ENCODE measurements at places on chromosomes 2 and 18.

DNA sequence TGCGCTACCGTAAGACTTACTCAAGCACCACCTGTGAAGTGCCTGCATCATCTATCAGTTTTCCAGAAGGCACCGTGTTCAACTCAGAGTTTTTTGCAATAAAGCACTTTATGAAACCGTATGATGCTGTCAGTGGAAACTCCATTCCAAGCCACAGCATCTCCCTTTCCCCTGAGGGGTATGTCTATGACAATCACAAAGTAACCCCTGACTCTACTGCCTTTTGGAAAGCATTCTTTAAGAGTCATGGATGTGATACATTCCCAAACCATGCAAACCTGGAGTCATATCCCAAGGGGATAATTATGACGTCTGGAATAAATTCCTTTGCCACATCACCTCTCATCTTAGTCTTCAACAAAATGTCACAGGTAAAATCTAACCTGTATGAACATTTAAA, 39.2 kb downstream of the UNC50 start:
- DNase-seq = no peak

DNA sequence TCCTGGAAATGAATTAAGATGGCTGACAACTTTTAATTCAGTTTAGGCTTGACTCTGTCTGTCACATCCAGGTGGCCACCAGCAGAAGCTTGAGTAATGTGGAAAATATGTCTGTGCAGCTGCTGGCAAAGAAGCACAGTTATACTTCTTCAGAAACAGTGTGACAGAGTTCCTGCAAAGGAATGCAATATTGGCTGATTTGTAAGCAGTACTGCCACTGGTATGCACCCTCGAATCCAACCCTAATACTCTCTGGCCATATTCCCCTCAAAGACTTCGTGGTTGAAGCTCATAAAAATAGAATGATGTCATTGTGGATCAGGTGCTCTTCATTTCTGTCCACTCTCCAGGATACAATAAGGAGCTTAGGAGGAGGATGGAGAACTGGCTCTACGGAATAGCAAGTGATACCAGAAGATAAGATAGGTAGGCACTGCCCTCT, 86.2 kb downstream of the METTL8 start:
- DNase-seq = no peak

- DNase-seq = no peak
These were observed 70.1 kb downstream of the BCL11A start for GRCh38 chr2:60483401-60483800.

- no peak for DNase-seq
These were observed 334.9 kb upstream of the THUMPD2 start for GRCh38 chr2:40113997-40114396.

DNA sequence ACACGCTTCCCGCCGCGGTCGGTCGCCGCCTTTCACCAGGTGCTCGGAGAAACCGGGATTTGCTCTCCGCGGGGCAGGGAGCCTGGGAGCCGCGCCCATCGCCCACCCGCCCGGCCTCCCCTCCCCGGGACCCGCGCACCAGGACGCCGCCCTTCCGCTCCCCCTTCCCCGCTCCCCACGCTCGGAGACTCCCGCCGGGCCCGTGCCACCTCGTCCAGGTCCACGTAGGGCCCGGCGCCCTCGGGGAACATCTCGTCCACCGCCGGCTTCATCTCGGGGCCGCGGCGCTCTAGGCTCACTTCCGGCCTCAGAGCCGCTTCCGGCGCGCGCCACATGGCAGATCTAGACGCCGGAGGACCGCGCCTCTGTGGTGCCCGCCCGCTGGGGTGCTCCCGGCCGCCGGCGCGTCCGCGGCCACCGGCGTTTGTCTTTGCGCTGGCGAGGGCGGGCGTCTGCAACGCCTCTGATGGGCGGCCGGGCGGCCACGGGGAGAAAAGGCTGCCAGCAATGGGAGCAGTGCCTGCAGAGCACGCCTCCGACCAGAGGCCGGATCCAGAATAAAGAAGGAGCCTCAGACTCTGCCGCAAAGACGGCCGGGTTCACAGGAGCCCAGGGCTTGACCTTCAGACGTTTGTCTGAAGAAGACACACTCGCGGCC, at the start of gene COPS9:
TSS of gene COPS9 (minus strand) at position 293 of the 658 bp plus-strand sequence. CDS start at position 272, 21 bp downstream.
- DNase-seq = peak; percentile 69

DNA sequence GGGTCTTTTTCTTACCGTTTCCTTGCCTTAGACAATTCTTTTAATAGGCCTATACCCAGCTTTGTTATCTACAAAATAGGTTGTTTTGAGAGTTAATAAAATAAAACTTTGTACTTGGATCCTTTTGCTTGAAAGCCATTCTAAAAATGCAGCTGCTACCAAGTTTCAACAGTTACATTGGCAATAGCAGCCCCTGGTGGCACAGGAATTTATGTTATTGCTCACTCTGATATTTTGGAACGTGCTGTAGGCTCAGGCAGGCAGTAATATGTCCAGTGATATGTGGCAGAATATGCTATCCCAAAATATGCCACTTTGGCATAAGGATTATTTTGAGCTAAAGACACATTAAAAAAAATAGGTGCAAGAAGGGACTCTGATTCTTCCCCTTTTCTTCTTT, 6.7 kb upstream of the COMMD1 start:
- DNase-seq = peak; percentile 14

- DNase-seq = no peak
These were observed 409.8 kb downstream of the PLCL1 start for GRCh38 chr2:198214114-198214596.

DNA sequence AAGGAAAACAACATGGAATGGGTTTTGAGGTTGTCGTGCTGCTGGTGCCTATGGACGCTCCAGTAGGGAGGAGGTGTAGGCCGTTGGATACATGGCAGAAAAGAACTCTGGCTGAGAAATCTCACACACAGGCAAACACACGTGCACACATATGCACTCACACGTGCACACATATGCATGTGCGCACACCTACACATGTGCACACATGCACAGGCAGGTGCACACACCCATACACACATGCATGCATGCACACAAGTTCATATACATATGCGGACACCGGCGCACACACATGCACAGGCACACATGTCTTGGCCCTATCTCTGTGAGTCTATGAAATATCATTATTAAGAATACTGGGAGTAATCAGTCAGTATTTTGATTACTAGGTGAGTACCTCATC, 150.4 kb downstream of the LRRC30 start:
- no peak for DNase-seq

DNA sequence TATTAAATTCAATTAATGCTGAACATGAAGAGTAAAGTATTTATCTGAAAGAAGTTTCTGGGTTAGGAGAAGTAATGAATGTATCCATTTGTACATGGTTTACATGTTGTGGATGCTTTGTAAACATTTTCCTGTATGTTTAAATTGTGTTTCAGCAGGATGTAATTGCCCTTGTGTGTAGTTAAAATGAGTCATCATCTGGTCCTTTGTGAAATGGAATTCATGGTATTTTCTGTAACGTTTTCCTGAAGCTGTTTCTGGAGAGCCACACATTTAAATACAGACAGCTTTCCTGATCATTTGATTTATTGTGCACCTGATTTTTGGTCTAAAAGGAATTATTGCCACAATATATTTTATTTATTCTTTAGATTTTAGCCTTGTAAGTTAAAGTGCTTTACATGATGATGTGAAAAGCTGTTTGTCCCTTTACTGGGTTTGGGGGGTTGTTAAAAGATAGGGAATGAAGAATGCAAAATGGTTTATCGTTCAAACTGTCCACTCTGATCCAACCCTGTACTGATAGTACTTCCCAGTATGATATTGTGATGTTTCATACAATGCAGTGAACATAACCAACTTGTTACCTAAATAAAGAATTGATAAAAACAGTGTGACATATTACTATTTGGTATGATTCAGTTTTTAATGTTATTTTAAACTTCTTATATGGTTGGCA, 41.7 kb upstream of the SLC3A1 start:
- DNase-seq = no peak

GRCh38 chr2:24613154-24613814, 122.2 kb downstream of the NCOA1 start:
- no peak for DNase-seq

DNA sequence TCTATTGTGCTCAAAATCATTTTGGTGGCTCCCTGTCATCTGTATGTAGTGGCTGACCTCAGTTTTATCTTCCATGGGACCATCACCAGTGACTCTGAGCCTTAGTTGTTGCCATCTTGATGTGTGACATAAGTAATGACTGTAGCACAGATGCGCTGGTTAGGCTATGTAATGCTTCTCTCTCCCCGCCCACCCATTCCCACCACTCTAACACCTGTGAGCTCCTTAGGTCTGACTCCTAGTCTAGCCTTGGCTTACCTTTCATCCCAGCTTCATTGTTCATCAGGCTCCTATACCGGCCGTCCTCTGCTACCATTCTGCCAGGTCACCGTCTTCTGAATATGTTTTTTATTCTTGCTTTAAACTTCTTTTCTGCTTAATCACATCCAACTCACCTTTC, 17.2 kb downstream of the MYO1B start:
- no peak for DNase-seq

- DNase-seq = no peak
These were observed 360.1 kb upstream of the RND3 start for GRCh38 chr2:150847578-150847977.

Data from NCI-H2171 treated with DMSO at 0.1 percent for 48 hours (cell line).